ENCODE measurements at places on chromosomes 6 and 20. TPM values are rescaled to one million over a fixed set of nuclear protein-coding genes. Genes with fewer than 3 reads are reported as not detected.

DNA sequence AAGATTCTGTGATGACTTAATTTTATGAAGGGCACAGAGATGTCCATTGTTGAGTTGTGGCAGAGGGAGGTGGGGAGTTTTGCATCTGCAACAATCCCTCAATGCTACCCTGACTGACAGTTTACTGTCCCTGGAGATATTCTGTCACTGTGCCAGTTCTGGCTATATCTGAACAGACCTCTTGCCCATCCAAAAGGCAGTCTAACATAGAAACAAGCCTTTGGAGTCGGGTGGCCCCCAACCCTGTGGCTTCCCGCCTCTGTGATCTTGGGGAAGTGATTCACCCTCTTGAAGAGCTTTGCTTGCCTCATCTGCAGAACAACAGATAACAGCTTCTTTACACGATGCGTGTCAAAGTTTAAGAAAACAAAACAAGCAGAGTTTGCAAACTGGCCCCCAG is 3.8 kb upstream of the E2F1 start:
- DNase-seq, result no peak

GRCh38 chr20:50358971-50359370 is 151.2 kb upstream of the PTPN1 start:
- DNase-seq, result no peak

The NKAIN4 gene
- 107 TPM for polyA plus RNA-seq

DNA sequence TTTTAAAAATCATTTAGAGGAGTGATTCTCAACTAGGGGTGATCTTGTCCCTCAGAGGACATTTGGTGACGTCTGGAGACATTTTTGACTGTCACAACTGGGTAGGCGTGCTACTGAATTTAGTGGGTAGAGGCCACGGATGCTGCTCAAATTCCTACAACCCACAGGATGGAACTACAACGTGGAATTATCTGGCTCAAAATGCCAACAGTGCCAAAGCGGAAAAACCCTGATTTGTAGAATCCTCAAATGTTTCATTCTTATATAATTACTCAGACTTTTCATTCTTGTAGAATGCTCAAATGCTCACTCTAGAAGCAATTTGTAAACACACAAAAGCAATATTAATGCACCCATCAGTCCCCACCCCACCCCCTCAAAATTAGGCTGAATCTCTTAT is 229.8 kb downstream of the ZMYND8 start:
- DNase-seq, result no peak

DNA sequence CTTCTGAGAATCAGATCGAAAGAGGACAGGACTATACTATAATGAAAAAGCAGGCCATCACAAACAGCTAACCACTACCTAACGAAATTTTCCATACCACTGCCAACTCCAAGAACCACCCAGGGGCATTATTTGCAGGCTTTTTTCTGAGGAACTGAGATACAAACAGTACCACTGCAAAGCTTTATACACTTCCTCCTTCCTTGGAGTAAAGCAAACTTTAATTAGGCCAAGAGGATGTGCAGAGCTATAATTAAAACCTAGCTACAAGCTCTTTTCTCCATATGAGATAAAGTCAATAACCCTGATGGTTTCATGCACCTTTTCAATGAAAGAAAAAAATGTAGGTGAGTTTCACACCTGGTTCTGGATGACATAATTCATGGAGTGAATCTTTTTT is 68.5 kb downstream of the ELOVL5 start:
- DNase-seq, result no peak

The VGLL2 gene
- not detected for polyA plus RNA-seq

- DNase-seq, result no peak
Measured at GRCh38 chr6:99458319-99458718, 33.2 kb upstream of the PNISR start.

The SIRPG gene
- polyA plus RNA-seq, result not detected

DNA sequence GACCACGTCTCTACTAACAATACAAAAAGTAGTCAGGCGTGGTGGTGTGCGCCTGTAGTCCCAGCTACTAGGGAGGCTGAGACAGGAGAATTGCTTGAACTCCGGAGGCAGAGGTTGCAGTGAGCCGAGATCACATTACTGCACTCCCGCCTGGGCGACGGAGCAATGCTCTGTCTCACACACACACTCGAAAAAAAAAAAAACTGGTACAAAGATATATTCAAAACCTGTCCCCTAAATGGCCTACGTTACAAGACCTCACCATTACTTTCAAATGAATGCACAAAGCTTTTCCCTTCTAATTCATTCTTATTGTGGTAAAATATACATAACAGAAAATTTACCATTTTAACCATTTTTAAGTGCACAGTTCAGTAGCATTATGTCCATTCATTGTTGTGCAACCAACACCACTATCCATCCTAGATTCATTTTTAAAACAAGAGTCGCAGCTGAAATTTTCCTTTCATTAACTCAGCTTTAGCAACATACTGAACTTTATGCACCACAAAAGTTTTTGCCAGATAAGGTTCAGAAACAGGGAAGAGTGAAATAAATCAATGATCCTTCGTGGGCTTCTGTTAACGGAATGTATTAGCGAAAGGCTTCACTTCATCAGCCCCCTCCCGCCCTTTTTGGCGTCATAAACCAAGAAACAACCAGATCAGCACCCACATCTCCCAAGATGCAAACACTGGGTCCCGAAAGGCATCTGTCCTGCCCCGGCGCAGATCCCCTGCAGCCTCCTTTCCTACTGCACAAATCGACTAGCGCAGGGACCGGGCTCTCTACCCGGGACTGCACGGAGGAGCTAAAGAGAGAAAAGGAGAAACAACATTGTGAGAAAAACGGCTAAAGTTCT is 825 bp upstream of the FAM135A start:
- no peak for DNase-seq

- no peak for DNase-seq
Measured at GRCh38 chr20:53059848-53060247, 87.7 kb downstream of the TSHZ2 start.

DNA sequence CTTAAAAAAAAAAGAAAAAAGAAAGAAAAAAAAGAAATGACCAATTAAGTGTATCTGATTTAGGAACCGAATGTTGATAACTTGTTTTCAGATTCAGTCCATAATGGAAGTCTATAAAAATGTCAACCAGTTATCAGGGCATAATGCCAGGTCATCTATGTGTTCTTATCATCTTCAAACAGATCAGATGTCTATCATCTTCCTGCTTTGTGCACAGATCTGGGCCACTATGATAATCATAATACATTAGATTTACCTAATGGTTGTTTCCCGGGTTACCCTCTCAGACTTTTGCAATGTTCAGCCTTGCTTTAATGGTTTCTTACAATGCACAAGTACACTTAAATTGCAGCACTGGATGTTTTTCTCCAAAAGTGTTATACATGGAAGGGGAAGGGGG is 100.6 kb downstream of the NKAIN2 start:
- no peak for DNase-seq

The POPDC3 gene
- not detected for polyA plus RNA-seq

The VSX1 gene
- polyA plus RNA-seq, result not detected

DNA sequence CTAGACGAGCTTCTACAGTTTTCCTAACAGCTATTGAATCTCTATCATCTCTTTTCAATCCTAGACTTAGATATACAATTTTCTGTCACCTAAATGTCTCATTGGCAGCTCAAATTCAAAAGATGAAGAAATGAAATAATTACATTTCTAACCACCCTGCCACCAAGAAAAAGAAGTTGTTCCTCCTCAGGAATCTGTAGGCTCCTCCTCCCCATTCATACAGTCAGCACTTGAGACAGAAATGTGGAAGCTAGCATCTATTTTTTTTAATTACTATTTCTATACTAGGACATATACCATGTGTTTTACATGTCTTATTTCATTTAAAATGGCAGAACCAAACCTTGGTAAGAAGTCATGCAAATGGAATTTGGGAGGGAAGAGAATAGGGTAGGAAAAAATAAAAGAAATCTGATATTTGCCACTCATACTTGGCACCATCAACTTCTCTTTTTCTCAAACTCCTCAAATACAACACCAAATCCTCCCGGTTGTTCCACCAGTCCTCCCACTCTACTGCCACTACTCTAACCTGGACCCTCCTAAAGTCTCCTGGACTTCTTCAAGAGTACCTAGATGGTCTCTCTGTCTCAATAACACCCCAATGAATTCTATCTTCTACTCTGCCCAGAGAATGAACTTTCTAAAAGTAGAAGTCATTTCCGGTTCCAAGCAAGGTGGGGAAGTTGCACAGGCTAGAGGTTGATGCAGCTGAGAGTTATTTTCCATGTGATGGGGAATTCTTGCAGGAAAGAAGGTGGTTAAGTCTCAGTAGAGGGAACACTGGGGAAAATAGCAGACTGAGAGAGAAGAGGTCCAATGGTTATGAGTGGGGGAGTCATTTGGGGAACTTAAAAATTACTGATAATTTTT is 54.1 kb downstream of the ATXN1 start:
- DNase-seq, result no peak

GRCh38 chr20:53608456-53609452 is 15.1 kb upstream of the ZNF217 start:
- no peak for DNase-seq

GRCh38 chr20:25623225-25623735 is 534 bp downstream of the NANP start:
- no peak for DNase-seq
